ENCODE measurements at places on chromosomes 4 and X. TPM values are rescaled to one million over a fixed set of nuclear protein-coding genes. Genes with fewer than 3 reads are reported as not detected.

Gene ZXDB
- total RNA-seq: 13.9 TPM

Gene RHOH
- total RNA-seq: 7.3 TPM

Gene XAGE1A
- total RNA-seq: not detected

Gene ZNF718
- total RNA-seq: 9.1 TPM

Gene SHOX
- total RNA-seq: not detected

Gene HAND2
- total RNA-seq: not detected

Gene ASMT
- total RNA-seq: not detected

Gene CFI
- total RNA-seq: not detected

Gene CXCL13
- total RNA-seq: not detected

Gene SYTL4
- 7.4 TPM for total RNA-seq

Gene SPANXN2
- total RNA-seq: not detected

Gene GC
- not detected for total RNA-seq

Gene RS1
- total RNA-seq: not detected

Gene DKK2
- total RNA-seq: not detected

Gene JADE3
- 9.6 TPM for total RNA-seq

Gene PAGE2
- not detected for total RNA-seq

Gene CFAP99
- total RNA-seq: not detected

Gene CYLC1
- not detected for total RNA-seq

Gene DCTD
- 69.0 TPM for total RNA-seq

Gene GLRA3
- 0.09 TPM for total RNA-seq

Data from NCI-H460 (cell line).